ENCODE measurements at places on chromosomes 7 and 10. TPM values are rescaled to one million over a fixed set of nuclear protein-coding genes. Genes with fewer than 3 reads are reported as not detected.

FAM204A gene
- 41.8 TPM for total RNA-seq

ASB15 gene
- not detected for total RNA-seq

PLA2G12B gene
- total RNA-seq: not detected

CNPY1 gene
- not detected for total RNA-seq

UNCX gene
- total RNA-seq: not detected
